ENCODE measurements at places on chromosomes 2 and 18.

GRCh38 chr18:9325716-9326115 lies 8.9 kb upstream of the TWSG1 start:
- no peak for DNase-seq

DNA sequence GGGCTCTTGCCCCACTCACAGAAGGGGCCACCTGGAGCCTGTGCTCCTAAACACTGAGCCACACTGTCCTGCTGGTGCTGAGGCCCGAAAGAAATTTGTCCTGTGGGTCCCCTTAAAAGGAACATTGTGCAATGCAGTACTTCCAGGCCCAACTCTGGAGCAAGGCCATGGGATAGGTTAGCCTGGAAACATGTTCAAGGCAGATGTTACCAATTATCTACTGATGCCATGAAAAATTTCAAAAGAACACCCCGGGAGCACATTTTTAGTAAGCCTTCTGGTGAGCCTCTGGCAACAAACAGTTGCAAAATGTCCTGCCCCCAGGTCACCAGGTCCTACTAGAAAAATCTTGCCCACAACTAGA lies 12.3 kb upstream of the PTMA start:
- no peak for DNase-seq

GRCh38 chr18:70195014-70195614 lies 10.4 kb downstream of the RTTN start:
- DNase-seq, result peak; percentile 63

- no peak for DNase-seq
Observed at GRCh38 chr18:67582488-67582887, 66.0 kb upstream of the DSEL start.

- no peak for DNase-seq
Observed at GRCh38 chr2:217710211-217710765, 292.5 kb downstream of the TNS1 start.

DNA sequence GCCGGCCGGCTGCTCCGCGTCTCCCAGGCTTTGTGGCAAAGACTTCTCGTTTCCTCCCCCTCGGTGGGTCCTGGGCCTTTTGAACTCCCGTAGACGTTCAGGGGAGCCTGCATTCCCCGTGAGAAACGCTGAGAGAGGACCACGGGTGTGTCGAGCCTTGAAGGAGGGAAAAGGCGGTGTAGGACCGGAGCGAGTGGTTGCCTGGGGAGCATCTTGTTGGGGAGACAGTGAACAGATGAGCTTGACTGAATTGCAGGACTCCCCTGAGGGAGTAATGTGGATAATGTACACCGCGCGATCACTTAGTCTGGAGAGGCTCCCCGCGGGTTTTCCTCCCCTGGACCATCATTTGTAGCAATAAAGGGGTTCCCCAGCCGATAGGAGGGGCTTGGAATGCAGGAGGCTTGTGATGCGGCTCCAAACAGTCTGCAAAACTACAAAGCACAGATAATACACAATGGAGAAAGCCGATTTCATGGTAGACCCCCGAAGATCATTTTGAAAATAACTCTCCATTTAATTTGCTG lies 769 bp downstream of the ALMS1 start:
- no peak for DNase-seq

GRCh38 chr2:239874636-239875356 lies 150.3 kb downstream of the NDUFA10 start:
- no peak for DNase-seq

DNA sequence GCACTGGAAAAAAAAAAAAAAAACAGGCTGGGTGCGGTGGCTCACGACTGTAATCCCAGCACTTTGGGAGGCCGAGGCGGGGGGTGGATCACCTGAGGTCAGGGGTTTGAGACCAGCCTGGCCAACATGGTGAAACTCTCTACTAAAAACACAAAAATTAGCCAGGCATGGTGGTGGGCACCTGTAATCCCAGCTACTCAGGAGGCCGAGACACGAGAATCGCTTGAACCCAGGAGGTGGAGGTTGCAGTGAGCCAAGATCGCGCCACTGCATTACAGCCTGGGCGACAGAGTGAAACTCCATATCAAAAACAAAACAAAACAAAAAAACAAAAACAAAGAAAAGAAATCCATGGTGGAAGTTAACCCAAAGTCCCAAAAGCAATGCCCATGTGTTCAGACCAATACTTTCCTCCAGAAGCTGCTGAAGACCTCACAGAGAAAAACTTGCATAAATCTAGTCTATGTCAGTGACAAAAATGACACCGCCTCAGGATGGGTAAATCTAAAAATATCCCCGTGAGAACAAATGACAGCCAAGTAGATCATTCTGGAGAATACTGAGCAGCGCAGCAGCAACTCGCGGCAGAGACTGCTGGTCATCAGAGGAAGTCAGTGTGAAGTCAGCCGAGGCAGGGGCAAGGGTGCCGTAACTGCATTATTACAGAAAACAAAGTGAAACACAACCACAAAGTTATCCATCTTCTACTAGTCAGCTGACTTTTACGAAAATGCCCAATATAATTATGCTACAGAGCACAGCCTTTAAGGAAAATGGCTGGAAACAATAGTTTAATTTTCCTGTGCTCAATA lies 41.0 kb downstream of the LPIN2 start:
- no peak for DNase-seq

GRCh38 chr18:72727776-72728175 lies 140.0 kb downstream of the NETO1 start:
- no peak for DNase-seq

GRCh38 chr18:45012286-45012685 lies 331.6 kb downstream of the SETBP1 start:
- no peak for DNase-seq

GRCh38 chr2:62196278-62196901 lies 475 bp downstream of the B3GNT2 start:
- DNase-seq, result peak; percentile 59

DNA sequence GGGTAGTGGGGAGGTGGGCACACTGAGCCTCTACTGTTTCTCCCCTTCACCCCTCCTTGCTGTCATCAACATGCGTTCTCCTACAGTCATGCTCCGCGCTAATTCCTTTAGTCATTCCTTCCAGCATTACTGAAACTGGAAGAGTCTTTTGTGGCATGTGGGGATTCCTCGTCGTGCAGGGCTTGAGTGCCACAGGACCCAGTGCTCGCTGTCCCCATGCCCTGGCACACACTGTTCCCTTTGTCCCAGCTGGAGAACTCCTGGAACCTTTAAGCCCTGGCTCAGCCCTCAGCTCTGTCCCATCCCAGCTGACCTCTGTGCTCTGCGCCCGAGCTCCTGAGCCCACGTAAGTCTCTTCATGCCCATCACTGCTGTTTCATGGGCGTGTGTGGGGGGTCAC lies 42.1 kb downstream of the ODC1 start:
- DNase-seq, result no peak

GRCh38 chr2:66236067-66236685 lies 198.7 kb upstream of the MEIS1 start:
- no peak for DNase-seq

- no peak for DNase-seq
Observed at GRCh38 chr2:200798514-200798913, 13.2 kb upstream of the BZW1 start.

- DNase-seq, result no peak
Observed at GRCh38 chr2:30382995-30383394, 64.1 kb upstream of the LCLAT1 start.

DNA sequence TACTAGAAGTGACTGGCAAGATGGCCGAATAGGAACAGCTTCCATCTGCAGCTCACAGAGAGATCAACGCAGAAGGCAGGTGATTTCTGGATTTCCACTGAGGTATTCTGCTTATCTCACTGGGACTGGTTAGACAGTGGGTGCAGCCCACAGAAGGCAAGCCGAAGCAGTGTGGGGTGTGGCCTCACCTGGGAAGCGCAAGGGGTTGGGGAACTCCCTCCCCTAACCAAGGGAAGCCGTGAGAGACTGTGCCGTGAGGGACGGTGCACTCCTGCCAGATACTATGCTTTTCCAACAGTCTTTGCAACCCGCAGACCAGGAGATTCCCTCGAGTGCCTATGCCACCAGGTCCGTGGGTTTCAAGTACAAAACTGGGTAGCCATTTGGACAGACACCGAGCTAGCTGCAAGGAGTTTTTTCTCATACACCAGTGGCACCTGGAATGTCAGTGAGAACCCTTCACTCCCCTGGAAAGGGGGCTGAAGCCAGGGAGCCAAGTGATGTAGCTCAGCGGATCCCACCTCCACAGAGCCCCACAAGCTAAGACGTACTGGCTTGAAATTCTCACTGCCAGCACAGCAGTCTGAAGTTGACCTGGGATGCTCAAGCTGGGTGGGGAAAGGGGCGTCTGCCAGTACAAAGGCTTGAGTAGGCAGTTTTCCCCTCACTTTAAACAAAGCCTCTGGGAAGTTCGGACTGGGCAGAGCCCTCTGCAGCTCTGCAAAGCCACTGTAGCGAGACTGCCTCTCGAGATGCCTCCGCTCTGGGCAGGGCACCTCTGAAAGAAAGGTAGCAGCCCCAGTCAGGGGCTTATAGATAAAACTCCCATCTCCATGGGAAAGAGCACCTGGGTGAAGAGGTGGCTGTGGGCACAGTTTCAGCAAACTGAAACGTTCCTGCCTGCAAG lies 40.1 kb downstream of the PLEK start:
- DNase-seq, result no peak

- no peak for DNase-seq
Observed at GRCh38 chr2:98895221-98895620, 40.8 kb downstream of the CRACDL start.

- no peak for DNase-seq
Observed at GRCh38 chr2:34179511-34179910, 580.4 kb upstream of the FAM98A start.

DNA sequence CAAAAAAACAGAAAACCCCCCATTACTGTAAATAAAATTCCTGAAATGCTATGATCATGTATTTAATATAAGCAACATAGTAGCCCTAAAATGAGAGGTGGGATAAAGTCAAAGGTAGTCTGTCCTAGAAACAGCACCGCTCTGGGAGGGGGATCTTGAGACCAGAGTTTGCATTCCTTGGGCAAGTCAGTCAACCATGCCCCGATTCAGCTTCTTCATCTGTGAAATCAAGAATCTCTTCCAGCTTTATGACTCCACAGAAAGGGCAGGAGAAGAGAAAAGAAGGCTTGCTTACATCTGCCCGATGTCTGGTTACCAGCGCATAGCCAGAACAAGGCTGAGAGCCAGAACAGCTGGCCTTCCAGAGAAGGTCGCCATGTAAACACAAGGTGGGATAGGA lies 2.1 kb upstream of the FBLN7 start:
- no peak for DNase-seq

DNA sequence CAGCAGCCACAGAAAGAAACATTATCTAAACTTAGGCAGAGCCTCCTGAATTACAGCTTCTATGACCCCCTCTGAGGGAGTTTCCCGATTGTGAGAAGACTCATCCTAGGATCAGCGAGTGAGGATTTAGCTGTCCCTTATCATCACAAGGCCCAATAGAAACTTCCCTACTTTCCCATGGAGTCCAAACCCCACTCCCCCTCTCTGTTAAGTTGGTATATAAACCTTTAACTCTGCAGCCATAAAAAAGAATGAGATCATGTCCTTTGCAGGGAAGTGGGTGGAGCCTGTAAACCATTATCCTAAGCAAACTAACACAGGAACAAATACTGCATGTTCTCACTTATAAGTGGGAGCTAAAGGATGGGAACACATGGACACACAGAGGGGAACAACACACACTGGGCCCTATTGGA lies 78.8 kb downstream of the MYL12B start:
- no peak for DNase-seq

Measured in T-helper 2 cell (primary cell).